ENCODE measurements at places on chromosomes 5 and 9. TPM values are rescaled to one million over a fixed set of nuclear protein-coding genes. Genes with fewer than 3 reads are reported as not detected.

GRCh38 chr5:54230936-54231685 is 79.3 kb downstream of the ARL15 start:
- H3K4me3 ChIP-seq, result no peak overlapping the region
- no peak for DNase-seq
- H3K27me3 ChIP-seq, result no peaks in the 10 kb centered on the region
- H3K4me1 ChIP-seq, result peaks cover 2% of the 10 kb centered on the region

DNA sequence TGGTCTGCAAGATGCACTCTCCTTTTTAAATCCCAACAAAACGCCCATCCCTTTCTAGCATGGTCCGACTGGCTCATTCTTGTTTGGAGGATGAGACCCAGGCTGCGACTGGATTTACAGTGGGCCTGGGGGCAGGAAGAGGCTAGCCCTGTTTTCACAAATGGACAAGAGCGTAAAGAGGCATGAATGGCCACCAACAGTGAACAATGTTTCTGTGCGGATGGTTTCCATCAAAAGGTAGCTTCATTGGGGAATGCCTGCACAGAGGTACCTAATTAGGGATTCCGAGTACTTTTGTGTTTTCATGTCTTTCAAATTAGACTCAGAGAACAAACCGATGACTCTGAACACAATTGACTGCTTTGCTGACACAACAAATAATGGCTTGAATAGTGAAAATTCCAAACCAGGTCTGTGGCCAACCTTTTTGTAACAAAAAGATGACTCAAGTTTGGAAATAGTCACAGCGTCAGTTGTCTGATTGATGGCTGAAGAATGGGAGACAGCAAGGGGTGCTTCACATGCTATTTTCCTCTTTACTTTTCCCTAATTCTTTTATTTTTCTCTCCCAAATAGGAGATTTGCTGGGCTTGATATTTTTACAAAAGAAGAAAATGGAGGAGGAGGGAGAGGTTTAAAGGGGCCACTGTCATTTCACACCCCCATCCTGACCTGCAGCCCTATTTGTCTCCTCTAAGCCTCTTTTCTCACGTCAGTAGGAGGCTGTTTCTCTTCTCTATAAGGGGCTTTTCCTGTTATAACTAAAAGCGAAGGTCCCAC is 208.1 kb upstream of the S1PR3 start:
- H3K36me3 ChIP-seq, result no peaks in the 10 kb centered on the region
- no peak for DNase-seq
- peaks cover 8% of the 10 kb centered on the region for H3K4me1 ChIP-seq
- H3K27me3 ChIP-seq, result peaks cover 3% of the 10 kb centered on the region
- no peak overlapping the region for H3K4me3 ChIP-seq
- no peak overlapping the region for H3K27ac ChIP-seq

- H3K4me1 ChIP-seq, result peaks cover 13% of the 10 kb centered on the region
- peak overlapping the region; percentile 92 for H3K27ac ChIP-seq
- no peaks in the 10 kb centered on the region for H3K27me3 ChIP-seq
- H3K4me3 ChIP-seq, result peak overlapping the region; percentile 37
- peak; percentile 78 for DNase-seq
These were observed 287.0 kb upstream of the TMEM161B start for GRCh38 chr5:88555674-88556073.

Gene C5orf58
- total RNA-seq, result not detected

Gene MEF2C
- total RNA-seq, result 24.1 TPM

- no peak for DNase-seq
- H3K36me3 ChIP-seq, result no peaks in the 10 kb centered on the region
- no peak overlapping the region for H3K4me3 ChIP-seq
- H3K4me1 ChIP-seq, result no peaks in the 10 kb centered on the region
- no peak overlapping the region for H3K27ac ChIP-seq
These were observed 3.6 kb upstream of the NPR3 start for GRCh38 chr5:32707418-32707997.

DNA sequence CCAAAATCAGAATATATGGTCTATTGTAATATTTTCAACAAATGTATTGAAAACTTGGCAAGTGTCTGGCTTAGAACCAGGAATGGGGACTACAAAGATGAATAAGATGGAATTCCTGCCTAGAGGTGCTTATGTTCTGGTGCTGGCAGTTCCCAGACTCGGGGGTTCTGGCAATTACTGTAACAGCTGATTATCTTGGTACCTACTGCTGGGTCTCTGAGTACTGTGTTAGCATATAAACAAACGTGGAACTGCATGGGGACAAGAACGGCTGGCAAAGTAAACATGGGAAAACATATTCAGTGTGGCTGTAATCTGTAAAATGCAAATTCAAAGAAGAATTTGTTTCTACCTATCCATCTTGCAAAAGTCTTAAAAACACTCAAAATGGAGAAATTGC is 89.9 kb downstream of the SLC24A2 start:
- H3K4me3 ChIP-seq, result no peak overlapping the region
- H3K36me3 ChIP-seq, result no peaks in the 10 kb centered on the region
- peaks cover 3% of the 10 kb centered on the region for H3K4me1 ChIP-seq
- no peak overlapping the region for H3K27ac ChIP-seq
- H3K27me3 ChIP-seq, result no peaks in the 10 kb centered on the region

Gene SPATA31D4
- not detected for total RNA-seq

- DNase-seq, result no peak
- peaks cover 20% of the 10 kb centered on the region for H3K4me1 ChIP-seq
- no peaks in the 10 kb centered on the region for H3K36me3 ChIP-seq
- H3K4me3 ChIP-seq, result no peak overlapping the region
These were observed 92.1 kb downstream of the ZNF354C start for GRCh38 chr5:179152144-179152895.

Gene CERCAM
- 56.1 TPM for total RNA-seq

GRCh38 chr5:139368613-139369012 is 14.5 kb downstream of the SLC23A1 start:
- H3K4me3 ChIP-seq, result no peak overlapping the region
- H3K4me1 ChIP-seq, result no peaks in the 10 kb centered on the region
- no peaks in the 10 kb centered on the region for H3K36me3 ChIP-seq
- DNase-seq, result no peak
- no peaks in the 10 kb centered on the region for H3K27me3 ChIP-seq

GRCh38 chr9:134032456-134033222 is 7.4 kb downstream of the BRD3OS start:
- H3K27me3 ChIP-seq, result peaks cover 6% of the 10 kb centered on the region
- no peak for DNase-seq
- H3K27ac ChIP-seq, result peak overlapping the region; percentile 38
- H3K4me3 ChIP-seq, result no peak overlapping the region
- peaks cover 5% of the 10 kb centered on the region for H3K36me3 ChIP-seq

Gene SPOUT1
- 22.3 TPM for total RNA-seq

Gene PCDH12
- total RNA-seq, result 1.7 TPM

Gene ANXA1
- total RNA-seq, result not detected

Gene AGXT2
- not detected for total RNA-seq

- H3K36me3 ChIP-seq, result no peaks in the 10 kb centered on the region
- DNase-seq, result no peak
- no peaks in the 10 kb centered on the region for H3K4me1 ChIP-seq
- H3K4me3 ChIP-seq, result no peak overlapping the region
- no peaks in the 10 kb centered on the region for H3K27me3 ChIP-seq
These were observed 1.2 kb downstream of the CARD6 start for GRCh38 chr5:40842351-40842750.

DNA sequence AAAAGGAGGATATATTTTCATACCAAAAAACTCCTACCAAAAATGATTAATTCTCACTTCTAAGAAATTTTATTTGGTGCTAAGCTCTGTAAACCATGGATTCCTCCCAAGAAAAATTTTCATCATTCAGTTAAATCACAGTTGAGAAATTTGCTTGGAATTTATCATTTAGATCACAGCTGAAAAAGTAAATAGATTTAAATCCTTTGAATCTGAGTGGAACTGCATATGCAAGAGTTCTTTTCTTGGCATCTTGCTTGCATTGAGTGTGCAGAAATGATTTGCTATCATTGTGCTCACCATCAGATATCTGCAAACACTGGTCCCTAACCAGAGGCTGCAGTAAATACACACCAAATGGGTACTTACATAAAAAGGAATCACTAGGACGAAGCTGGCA is 836.1 kb upstream of the CDH6 start:
- no peaks in the 10 kb centered on the region for H3K4me1 ChIP-seq
- DNase-seq, result no peak
- H3K4me3 ChIP-seq, result no peak overlapping the region
- H3K27ac ChIP-seq, result no peak overlapping the region
- H3K27me3 ChIP-seq, result peaks cover 4% of the 10 kb centered on the region

Gene BARHL1
- total RNA-seq, result not detected

- H3K27ac ChIP-seq, result no peak overlapping the region
- no peaks in the 10 kb centered on the region for H3K27me3 ChIP-seq
- no peak for DNase-seq
These were observed 672.1 kb upstream of the RIOK2 start for GRCh38 chr5:97854871-97855762.

GRCh38 chr5:119304439-119305211 is 51.2 kb upstream of the TNFAIP8 start:
- H3K4me1 ChIP-seq, result peaks cover 4% of the 10 kb centered on the region

DNA sequence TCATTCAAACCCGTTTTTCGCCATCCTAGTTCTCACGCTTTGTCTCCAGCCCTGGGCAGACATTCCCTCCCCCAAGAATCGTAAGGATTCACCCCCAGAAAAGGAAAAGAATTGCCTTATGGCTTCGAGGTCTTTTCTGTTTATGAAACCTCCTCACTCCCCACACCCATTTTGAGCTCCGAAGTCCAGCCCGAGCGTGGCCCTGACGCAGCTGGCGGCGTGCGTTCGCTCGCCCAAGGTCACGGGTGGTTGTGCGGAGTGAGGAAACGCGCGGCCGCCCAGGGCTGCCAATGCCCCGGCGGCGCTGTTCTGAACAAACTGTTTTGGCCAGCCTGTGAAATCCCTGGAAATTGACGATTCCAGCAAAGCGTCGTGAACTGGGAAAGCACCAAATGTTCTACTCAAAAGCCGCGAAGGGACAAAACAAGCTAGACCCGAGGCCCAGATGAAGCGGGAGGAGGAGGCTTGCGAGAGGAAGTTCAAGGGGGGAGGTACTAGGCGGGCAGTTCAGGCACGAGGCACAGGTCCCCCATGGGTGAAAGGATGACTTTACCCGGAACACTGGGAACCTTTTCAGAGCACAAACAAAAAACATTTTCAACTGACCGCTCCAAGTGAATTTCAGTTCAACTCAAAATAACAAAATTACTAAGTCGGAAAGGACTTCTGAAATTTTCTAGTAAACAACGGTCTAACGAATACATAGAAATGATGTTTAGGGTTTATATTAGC is 683 bp upstream of the ZFAND5 start:
- peak overlapping the region; percentile 92 for H3K4me3 ChIP-seq
- H3K4me1 ChIP-seq, result peaks cover 5% of the 10 kb centered on the region
- H3K27ac ChIP-seq, result peak overlapping the region; percentile 100

GRCh38 chr5:135188233-135188914 is 154.3 kb upstream of the PITX1 start:
- peaks cover 3% of the 10 kb centered on the region for H3K27me3 ChIP-seq
- no peak for DNase-seq
- H3K27ac ChIP-seq, result no peak overlapping the region
- H3K4me3 ChIP-seq, result no peak overlapping the region
- peaks cover 6% of the 10 kb centered on the region for H3K36me3 ChIP-seq
- H3K4me1 ChIP-seq, result peaks cover 1% of the 10 kb centered on the region

Gene ZNF354C
- total RNA-seq, result 11.4 TPM

Gene CCDC192
- total RNA-seq, result not detected

DNA sequence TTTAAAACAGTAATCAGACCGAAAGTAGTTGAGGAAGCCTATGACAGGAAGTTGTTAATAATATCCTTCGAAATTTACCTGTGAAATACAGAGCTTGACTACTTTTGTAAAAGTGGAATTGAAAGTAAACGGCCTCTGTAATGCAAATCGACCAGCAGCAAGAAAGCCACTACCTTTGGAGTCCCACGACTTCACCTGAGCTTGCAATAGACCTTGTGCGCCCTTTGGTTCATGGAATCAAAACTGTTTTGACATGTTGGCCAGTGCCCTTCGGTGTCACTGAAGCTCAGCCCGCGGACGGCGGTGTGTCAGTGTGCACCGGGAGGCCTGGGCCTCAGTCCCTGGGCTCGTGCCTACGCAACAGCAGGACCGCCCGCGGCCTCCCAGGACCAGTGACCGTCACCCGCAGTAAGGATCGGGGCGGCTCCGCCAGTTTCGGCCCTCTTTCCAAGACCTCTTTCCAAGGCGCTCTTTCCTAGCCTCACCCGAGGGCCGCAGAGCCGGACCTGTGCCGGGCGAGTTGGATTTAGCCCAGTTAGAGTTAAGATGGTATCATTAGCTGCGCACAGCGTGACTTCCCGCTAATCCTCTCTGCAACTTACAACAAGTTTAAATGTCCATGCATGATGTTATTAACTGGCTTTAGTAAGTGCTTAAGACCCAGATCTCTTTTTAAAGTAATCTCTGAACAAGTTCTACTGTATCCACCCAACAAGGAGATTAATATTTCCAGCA is 223.3 kb downstream of the MEF2C start:
- no peaks in the 10 kb centered on the region for H3K36me3 ChIP-seq
- no peak overlapping the region for H3K27ac ChIP-seq
- peak overlapping the region; percentile 78 for H3K4me3 ChIP-seq
- DNase-seq, result peak; percentile 56
- H3K4me1 ChIP-seq, result peaks cover 13% of the 10 kb centered on the region

DNA sequence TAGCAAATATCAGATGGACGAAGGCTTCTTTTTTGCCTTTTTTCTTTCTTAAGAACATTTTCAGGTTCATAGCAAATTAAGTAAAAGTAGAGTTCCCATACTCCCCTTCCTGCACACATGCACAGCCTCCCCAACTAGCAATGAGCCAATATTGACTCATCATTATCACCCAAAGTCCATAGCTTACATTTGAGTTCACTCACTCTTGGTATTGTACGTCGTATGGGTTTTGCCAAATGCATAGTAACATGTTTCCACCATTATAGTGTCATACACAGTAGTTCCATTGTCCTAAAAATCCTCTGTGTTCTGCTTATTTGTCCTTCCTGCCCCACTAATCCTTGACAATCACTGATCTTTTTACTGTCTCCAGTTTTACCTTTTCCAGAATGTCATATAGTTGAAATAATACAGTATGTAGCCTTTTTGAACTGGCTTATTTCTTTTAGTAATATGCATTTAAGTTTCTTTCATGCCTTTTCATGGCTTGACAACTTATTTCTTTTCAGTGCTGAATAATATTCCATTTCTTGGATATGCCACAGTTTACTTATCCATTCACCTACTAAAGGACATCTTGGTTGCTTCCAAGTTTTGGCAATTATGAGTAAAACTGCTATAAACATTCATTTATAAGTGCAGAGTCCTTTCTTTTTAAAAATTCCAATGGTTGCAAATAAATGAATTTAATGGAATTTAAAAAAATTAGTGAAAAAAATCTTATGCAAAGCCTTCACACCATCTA is 242.1 kb downstream of the ISL1 start:
- H3K4me1 ChIP-seq, result no peaks in the 10 kb centered on the region
- no peak overlapping the region for H3K27ac ChIP-seq
- H3K4me3 ChIP-seq, result no peak overlapping the region
- DNase-seq, result no peak

Gene CFAP157
- total RNA-seq, result 0.61 TPM

Gene TEX48
- total RNA-seq, result not detected
